Non-pigmented ciliary epithelial cell (primary cell): ENCODE measurements at places on chromosomes 13 and 19.

DNA sequence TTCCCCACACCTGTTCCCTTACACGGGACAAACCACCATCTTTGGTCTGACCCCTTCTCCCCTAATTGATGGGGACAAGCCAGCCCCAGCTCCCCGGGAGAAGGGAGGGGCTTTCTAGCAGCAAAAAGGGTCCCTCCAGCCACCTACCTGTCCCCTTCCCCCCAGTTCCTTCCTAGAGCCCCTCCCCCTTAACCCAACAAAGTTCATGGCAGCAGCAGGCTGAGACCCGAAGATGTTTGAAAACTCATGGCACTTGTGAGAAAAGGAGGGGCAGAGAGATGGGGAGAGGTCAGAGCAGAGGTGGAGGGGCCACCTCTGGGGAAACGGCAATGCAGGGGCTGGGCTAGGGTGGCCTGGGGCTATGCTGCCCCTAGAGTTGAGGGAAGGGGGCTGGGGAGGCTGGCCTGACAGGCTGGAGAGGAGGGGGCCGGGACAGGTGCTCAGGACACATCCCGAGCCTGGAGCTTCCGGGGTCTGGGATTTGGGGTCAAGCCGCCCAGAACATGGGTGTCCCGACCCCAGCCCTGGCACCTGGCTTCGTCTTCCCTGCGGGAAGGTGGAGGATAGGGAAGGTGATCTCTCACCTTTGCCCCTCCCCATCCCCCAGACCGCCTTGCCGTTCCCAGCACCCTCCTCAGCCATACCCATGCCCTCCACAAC lies 12.5 kb upstream of the ASF1B start:
- no peak for DNase-seq

- DNase-seq: peak; percentile 73
Observed at GRCh38 chr19:18478545-18479311, 40.8 kb upstream of the ISYNA1 start.

DNA sequence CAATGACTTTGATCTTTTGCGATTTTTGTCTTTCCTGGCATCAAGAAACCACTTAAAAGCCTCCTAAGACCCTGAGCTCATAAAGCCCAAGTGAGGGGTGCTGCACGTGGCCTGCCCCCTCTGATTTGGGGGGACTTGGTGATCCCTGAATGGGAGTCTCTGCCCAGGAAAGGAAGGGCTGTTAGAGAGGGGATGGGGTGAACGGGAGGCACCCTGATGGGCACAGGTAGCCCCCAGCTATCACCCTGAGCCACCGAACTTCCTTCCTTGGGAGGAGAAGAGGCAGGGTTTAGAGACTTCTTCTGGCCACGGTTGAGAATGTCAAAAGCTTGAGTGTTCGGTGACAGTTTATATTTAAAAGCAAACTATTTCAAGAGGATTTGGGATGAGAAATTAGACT lies 305.5 kb downstream of the ZNF536 start:
- DNase-seq: no peak

- DNase-seq: no peak
Observed at GRCh38 chr19:39052243-39052746, 19.9 kb upstream of the FBXO27 start.

DNA sequence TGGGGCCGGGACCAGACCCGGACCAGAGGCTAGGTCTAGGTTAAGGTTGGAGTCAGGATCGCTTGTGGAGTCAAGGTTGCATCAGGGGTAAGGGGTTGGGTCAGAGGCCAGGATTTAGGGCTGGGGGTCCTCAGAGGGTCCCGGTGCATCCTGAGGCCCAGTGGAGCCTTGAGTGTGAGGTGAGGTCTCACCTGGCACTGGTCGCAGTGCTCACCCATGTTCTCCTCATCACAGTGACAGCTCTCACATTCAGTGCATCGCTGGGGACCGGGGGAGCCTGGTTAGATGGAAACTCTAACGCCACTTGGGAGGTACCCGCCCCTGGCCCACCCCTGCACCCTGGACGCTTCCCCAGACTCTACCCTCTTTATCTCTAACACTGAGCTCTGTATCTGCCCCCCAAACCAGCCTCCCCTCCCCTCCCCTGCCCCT lies 3.1 kb downstream of the HRC start:
- DNase-seq: no peak
